ENCODE measurements at places on chromosomes 12 and 14. TPM values are rescaled to one million over a fixed set of nuclear protein-coding genes. Genes with fewer than 3 reads are reported as not detected.

Gene CD163
- total RNA-seq = not detected

Gene RGS6
- total RNA-seq = 1.4 TPM

Gene TECPR2
- total RNA-seq = 8.2 TPM

Gene SMIM41
- not detected for total RNA-seq

Gene ARMH4
- not detected for total RNA-seq

Gene STYK1
- 0.35 TPM for total RNA-seq

Gene NRIP2
- total RNA-seq = not detected

Gene LGALS3
- total RNA-seq = 39.1 TPM

Gene DIO3
- not detected for total RNA-seq

Data from activated CD4-positive, alpha-beta T cell treated with anti-CD3 and anti-CD28 coated beads, Interleukin-2, amount 10 ng/mL, durations not matched to agents 7 days and 5 days (primary cell).